ENCODE measurements at places on chromosomes 1 and 21.

GRCh38 chr1:200206761-200207160 lies 179.3 kb downstream of the NR5A2 start:
- DNase-seq = no peak

DNA sequence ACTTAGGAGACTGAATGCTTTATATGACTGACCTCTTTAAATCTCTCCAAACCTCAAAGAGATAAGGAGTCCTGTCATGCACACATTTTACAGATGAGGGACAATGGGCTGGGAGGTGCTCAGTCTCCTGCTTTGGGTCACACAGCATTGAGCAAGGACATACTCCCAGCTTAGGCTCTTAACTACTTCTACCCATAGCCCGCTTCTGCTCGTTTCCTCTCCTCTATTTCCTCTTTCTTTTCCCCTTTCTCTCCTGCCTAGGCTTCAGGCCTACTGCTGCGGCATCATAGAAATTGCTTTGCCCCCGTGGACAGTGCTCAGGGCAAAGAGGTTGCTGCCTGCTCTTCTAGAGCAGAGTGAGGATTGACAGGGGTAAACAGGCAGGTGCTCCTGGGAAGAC lies 12.4 kb upstream of the ZNF691 start:
- no peak for DNase-seq

GRCh38 chr1:65845535-65846060 lies 52.9 kb downstream of the PDE4B start:
- DNase-seq = no peak

DNA sequence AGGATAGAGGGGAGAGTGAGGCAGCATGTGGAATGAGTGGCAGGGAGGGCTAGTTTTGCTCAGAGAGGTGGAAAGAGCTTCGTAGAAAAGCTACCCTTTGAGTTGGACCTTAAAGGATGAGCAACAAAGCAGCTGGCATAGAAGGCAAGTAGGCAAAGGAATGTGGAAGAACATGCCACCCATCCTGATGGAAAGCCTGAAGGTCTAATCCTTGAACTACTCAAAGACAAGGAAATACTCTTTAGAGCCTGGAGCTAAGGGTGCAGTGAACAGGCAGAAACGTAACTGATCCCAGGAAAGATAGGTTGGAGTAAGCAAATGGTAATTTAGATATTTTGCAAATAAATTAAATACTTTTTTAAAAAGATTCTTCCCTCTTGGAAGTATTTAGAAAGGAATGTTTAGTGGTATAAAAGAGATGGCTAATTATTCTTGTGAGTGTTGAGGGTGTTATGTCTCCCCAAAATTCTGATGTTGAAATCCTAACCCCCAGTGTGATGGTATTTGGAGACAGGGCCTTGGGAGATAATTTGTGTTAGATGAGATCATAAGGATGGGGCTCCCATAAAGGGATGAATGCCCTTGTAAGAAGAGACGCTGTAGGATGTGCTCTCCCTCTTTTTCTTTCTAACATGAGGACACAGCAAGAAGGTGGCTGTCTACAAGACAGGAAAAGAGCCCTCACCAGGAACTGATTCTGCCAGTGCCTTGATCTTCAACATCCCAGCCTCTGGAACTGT lies 308.1 kb upstream of the RUNX1 start:
- no peak for DNase-seq

- no peak for DNase-seq
These were observed 318.0 kb downstream of the TPR start for GRCh38 chr1:186057086-186057485.
